HT-29 (cell line): ENCODE measurements at places on chromosomes 5 and 9. TPM values are rescaled to one million over a fixed set of nuclear protein-coding genes. Genes with fewer than 3 reads are reported as not detected.
A peak's percentile ranks its signal among the peaks of the same experiment; 100 is the strongest.

Gene NUTM2F
- total RNA-seq, result not detected in 2 replicates

Gene ZFP37
- total RNA-seq, result not detected in 2 replicates

Gene PTGDS
- total RNA-seq, result not detected in 2 replicates

Gene LCN12
- 0.58 and 0.94 TPM in 2 replicates for total RNA-seq

Gene CREBRF
- 3.8 and 6.0 TPM in 2 replicates for total RNA-seq

Gene CLIC3
- 17.0 and 24.1 TPM in 2 replicates for total RNA-seq

Gene DMAC1
- 30.9 and 35.0 TPM in 2 replicates for total RNA-seq

Gene ERP44
- total RNA-seq, result 6.6 and 6.8 TPM in 2 replicates

Gene CDK7
- total RNA-seq, result 23.0 and 36.2 TPM in 2 replicates

Gene SLC38A9
- total RNA-seq, result 7.4 and 10.7 TPM in 2 replicates

Gene SNCB
- total RNA-seq, result not detected in 2 replicates

GRCh38 chr5:72472666-72473422 is 34.4 kb downstream of the ZNF366 start:
- DNase-seq, result no peak

GRCh38 chr5:179827680-179828079 is 7.0 kb downstream of the SQSTM1 start:
- peak; percentile 60 for DNase-seq

DNA sequence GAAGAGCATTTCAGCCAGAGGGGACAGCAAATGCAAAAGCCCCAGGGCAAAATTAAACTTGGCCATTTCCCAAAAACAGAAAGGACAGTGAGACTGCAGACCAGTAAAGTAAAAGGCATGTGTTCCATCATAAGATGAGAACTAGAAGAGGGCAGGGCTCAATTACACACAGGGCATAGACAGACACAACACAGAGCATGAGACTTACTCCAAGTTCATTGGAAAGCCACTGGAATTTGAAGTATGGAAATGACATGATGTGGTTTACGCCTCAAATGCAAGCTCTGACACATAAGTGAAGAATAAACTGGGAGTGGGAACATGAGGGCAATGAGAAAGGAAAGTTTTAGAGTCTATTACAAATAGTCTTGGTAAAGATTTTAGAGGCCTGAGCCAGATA is 446.6 kb upstream of the GRIA1 start:
- no peak for DNase-seq

DNA sequence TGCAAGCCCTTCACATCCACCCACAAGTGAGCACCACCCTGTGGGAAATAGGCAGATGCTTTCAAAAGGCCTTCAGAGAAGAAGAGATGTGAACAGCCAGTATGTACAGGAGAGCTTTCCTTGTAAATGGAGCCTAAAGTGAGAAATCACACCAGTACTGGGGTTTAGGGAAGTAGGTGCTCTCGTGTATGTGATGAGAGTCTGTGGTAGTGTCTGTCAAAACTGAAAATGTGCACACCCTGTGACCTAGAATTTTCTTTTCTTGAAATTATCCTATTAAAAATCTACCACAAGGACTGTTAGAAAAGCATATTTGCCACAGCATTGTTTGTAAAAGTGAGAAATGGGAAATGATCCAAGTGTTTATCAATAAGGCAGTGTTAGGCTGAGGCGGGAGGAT is 16.6 kb downstream of the OTULINL start:
- DNase-seq, result no peak

GRCh38 chr9:127848756-127849504 is 5.5 kb downstream of the ENG start:
- DNase-seq, result no peak

DNA sequence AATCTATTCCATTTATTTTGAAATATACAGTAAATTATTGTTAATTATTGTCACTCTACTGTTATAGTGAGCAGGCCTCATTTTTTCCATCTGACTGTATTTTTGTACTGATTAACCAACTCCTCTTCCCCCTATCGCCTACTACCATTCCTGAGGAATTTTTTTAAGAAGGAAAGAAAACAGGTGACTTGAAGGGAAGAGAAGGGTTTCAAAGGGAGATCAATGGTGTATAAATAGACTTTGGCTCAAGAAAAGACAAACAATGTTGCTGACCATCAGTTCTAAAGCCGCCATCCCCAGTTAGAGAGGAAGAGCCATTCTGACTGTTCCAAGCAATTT is 69.7 kb downstream of the BAAT start:
- DNase-seq, result no peak

GRCh38 chr5:150060471-150060870 is 25.9 kb downstream of the CSF1R start:
- DNase-seq, result no peak

DNA sequence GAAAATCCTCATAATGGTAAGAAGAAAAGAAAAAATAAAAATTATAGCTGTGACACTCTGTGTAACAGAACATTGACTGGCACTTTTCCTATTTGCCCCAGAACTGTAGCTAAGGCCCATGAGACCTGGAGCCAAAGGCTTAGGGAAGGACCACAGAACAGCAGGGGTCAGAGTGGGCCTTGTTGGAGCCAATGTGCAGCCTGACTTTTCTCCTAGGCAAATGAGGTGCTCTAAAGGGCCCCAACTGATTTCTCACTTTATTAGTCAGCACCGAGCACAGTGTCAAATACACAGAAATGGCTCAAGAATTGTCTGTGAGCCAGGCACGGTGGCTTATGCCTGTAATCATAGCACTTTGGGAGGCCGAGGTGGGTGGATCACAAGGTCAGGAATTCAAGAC is 4.0 kb upstream of the MEGF9 start:
- no peak for DNase-seq

GRCh38 chr5:143495110-143495509 is 91.6 kb upstream of the NR3C1 start:
- DNase-seq, result no peak

GRCh38 chr9:94065535-94065961 is 18.7 kb upstream of the PTPDC1 start:
- DNase-seq, result peak; percentile 87

GRCh38 chr5:150142959-150143349 is 12.7 kb downstream of the PDGFRB start:
- peak; percentile 17 for DNase-seq

DNA sequence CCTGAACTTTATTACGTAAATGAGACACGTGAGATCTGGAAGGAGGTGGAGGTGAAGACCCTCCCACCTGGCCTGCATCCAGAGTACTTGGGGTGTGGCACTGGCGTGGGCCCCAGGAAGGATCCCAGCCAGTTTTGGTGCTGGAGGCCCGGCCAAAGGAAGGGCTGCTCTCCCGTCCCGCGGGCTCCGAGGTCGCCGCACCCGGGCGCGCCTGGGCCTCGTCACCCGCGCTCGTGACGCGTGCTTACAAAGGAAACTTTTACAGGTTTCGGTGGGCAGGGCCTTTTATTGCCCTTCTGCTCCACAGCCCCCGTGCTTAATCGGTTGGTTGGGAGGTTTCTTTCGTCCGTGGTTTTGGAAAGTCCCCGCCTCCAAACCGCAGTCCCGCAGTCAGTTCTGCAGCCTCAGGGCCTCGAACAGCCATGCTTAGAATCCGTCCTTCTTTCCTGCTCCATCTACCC is 29.2 kb downstream of the CDKN2A start:
- no peak for DNase-seq

DNA sequence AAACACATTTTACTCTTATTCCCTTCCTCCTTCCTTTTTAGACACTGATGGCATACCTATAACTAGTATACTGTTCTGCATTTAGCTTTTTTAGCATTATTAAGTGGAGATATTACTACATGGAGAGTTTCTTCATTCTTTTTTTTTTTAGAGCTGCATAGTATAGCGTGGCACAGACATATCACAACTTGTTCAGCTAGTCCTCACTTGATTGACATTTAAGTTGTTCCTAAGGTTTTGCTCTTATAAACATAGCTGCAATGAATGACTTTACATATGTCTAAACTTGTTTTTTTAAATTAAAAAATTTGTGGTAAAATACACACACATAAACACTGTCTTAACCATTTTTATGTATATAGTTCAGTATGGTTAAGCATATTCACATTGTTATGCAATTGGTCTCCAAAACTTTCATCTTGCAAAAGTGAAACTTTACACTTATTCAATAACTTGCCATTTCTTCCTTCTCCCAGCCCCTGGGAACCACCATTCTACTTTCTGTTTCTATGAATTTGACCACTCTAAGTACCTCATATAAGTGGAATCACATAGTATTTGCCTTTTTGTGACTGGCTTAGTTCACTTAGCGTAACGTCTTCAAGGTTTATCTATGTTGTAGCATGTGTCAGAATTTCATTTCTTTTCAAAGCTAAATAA is 48.7 kb downstream of the ANKDD1B start:
- DNase-seq, result no peak

DNA sequence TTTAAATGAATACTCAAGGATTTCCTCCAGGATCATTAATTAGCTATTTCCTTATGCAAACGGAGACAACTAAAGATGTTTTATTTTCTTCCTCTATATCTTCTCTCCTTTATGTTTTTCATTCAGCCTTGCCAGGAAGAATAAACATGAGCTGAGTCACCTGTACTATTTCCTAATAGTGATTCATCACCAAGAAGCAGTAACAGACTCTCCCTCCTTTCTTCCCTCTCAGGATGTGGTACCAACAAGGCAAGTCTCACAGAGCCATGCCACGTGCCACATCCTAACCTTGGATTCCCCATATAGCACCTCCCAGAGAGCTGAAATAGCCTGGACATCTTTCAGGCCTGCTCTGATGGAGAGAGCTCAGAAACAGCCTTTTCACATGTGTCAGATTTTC is 758.6 kb upstream of the DMAC1 start:
- no peak for DNase-seq

DNA sequence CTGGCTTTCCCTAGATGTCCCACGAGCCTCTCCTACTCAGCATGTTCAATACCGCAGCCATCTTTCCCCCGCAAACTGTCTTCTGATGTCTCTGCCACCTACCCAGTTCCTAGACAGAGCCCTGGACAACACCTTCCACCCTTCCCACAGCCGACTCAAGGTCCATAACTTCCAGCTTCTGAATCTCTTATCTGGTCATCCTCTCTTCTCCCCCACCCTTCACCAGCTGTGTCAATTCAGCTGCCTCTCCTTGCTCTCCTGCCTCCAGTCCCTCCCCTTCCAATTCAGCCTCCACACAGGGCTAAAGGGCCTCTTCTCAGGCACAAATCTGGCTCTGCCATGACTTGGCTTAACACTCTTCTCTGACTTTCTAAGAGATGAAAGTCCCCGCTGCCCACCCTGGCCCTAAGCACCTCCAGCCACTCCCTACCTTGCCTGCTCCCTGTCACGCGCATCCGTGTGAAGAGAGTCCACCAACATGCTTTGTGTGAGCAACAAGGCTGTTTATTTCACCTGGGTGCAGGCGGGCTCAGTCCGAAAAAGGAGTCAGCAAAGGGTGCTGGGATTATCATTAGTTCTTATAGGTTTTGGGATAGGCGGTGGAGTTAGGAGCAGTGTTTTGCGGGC is 25.2 kb downstream of the AQP7 start:
- DNase-seq, result no peak

- DNase-seq, result no peak
These were observed 17.1 kb downstream of the LVRN start for GRCh38 chr5:115979201-115980041.

DNA sequence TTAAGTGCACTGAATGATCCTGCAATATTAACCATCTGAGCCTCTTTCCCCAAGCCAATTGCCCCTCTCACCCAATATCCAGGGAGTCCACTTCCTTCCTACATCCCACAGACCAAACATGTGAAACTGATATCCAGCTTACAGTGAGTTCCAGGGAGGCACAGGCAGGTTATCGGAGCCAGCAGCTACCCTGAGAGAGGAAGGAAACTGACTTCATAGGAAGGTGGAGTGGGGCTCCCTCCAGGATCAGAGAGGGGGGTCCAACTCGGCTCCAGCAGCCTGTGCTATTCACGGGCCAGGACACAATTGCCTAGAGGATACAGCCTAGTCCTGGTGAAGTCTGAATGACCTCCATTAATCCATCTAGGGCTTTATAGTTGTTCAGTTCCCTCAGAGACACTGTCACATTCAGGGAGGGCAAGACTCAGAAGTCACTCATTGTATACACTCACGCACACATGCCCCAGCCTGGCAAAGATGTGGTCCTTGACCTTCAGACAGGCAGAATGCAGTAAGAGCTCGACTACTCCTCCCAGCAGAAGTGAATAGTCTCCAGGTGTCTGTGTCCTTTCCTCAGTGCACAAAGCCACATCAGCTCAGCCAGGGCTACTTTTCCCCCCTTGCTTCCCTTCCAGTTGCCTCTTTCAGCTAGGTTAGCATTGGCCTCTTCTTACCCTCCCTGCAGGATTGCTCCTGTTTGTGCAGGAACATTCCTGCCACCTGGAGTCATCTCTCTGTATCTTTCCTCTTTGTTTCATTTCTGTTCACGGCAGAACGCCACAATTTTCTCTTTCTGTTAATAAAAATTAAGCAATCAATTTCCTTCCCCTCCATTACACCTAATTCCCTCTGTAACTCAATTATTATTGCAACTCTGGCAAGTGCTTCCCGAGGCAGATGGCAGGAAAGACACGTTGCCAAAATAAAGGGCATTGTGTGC is 501.7 kb downstream of the ARHGEF28 start:
- peak; percentile 51 for DNase-seq

GRCh38 chr5:173679909-173680630 is 63.6 kb upstream of the BOD1 start:
- no peak for DNase-seq

DNA sequence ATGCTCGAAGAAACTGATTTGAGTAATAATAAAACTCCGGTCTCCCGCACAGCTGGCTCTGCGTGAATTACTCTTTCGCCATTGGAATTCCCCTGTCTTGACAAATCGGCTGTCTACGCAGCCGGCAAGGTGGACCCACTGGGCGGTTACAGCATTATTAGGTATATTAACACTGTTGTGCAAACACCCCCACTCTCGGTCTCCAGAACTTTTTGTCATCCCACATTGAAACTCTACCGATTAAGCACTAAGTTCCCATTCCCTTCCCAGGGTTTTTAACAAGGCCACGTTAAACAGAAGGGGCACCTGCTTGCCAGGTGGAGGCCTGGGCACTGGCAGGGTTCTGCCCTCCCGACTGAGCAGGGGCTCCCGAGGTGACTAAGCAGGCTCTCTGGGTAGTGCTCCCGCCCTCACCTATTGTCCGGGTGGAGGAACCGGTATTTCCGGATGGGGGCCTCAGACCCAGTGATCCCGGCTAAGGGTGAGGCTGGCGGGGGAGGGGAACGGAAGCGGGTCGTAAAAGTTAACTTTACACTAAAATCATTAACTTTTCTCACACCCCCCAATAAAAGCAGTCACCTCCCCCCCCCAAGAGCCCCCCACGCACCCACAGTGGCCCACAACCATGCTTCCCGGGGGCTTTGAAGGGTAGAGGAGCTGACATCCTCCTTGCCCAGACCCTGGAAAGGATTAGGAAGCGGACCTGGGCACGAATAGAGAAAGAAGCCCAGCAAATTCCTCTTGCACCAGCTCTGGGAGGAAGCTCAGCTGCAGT is 53.5 kb upstream of the TJP2 start:
- peak; percentile 98 for DNase-seq
